ENCODE measurements at places on chromosomes 7 and 10. TPM values are rescaled to one million over a fixed set of nuclear protein-coding genes. Genes with fewer than 3 reads are reported as not detected.

- no peak overlapping the region for H3K27ac ChIP-seq
- DNase-seq, result no peak
- no peak overlapping the region for H3K4me3 ChIP-seq
- no peaks in the 10 kb centered on the region for H3K36me3 ChIP-seq
- peaks cover 7% of the 10 kb centered on the region for H3K4me1 ChIP-seq
Observed at GRCh38 chr7:116512520-116513188, 12.2 kb upstream of the CAV1 start.

DNA sequence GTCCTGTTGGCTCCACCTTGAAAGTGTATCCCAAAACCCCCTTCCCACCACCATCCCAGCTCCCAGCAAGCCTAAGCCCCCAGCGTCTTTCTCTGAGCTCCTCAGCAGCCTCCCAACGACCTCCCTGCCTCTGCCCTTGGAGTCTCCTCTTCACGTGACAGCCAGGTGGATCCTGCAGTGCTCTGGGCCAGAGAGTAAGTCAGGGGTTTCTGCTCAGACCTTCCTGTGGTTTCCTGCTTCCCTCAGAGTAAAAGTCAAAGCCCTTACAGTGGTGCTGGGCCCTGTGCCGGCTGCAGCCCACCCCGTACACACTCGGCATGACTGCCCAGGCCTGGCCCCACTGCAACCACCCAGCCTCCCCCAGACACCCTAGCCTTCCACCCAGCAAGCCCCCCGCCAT is 51.9 kb downstream of the OAT start:
- DNase-seq, result no peak
- H3K4me3 ChIP-seq, result no peak overlapping the region
- H3K27me3 ChIP-seq, result peaks cover 7% of the 10 kb centered on the region
- no peaks in the 10 kb centered on the region for H3K36me3 ChIP-seq
- no peaks in the 10 kb centered on the region for H3K4me1 ChIP-seq
- no peak overlapping the region for H3K27ac ChIP-seq

DNA sequence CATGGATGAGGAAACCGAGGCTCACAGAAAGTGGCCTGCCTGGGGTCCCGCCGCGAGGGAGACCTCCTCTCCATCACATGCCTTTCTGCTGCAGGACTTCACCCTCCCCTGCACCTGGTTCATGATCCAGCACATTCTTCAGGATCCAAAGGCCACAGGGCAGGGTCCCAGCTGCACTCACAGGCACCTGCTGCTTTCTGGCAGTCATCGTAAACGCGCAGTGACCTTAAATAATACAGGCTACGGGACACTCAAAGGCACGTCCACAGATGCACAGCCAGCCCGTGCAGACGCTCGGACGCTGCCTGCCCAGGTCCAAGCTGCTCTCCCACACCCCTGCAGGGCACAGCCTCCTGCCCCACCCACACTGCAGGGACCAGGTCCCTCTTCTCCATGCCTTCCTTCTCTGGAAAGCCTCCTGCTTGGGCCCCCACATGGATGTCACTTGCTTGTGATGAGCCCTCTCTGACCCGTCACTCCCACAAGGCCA is 49.9 kb downstream of the CALML3 start:
- no peaks in the 10 kb centered on the region for H3K27me3 ChIP-seq
- DNase-seq, result no peak
- no peak overlapping the region for H3K4me3 ChIP-seq
- no peaks in the 10 kb centered on the region for H3K4me1 ChIP-seq
- H3K36me3 ChIP-seq, result no peaks in the 10 kb centered on the region
- H3K27ac ChIP-seq, result no peak overlapping the region

- no peaks in the 10 kb centered on the region for H3K36me3 ChIP-seq
- no peaks in the 10 kb centered on the region for H3K4me1 ChIP-seq
- no peak overlapping the region for H3K4me3 ChIP-seq
- H3K27ac ChIP-seq, result no peak overlapping the region
- peaks cover 52% of the 10 kb centered on the region for H3K27me3 ChIP-seq
Observed at GRCh38 chr10:129993621-129994020, 29.5 kb upstream of the EBF3 start.

DNA sequence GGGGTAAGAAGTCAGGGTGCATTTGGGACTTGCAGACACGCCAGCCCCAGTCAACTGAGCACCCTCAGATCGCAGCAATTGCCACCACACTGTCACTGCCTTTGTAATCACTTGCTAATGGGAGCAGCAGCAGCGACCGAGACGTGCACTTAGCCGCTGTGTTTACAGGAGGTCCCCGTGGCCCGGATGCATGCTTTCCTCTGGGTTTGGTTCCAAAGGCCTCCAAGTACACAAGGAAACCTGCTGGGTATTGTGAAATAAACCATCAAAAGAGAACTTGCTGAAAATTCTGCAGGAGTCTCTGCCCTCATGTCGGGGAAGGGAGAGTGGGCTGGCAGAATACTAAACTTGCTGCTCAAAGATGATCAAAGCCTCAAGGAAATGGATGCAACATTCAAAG is 341.7 kb downstream of the DNAJB6 start:
- no peak overlapping the region for H3K27ac ChIP-seq
- no peak overlapping the region for H3K4me3 ChIP-seq
- DNase-seq, result no peak
- no peaks in the 10 kb centered on the region for H3K36me3 ChIP-seq
- H3K4me1 ChIP-seq, result peaks cover 13% of the 10 kb centered on the region

- no peak overlapping the region for H3K27ac ChIP-seq
- no peak overlapping the region for H3K4me3 ChIP-seq
- no peak for DNase-seq
- no peaks in the 10 kb centered on the region for H3K4me1 ChIP-seq
- no peaks in the 10 kb centered on the region for H3K36me3 ChIP-seq
Observed at GRCh38 chr10:97138846-97139245, 46.9 kb downstream of the SLIT1 start.

DNA sequence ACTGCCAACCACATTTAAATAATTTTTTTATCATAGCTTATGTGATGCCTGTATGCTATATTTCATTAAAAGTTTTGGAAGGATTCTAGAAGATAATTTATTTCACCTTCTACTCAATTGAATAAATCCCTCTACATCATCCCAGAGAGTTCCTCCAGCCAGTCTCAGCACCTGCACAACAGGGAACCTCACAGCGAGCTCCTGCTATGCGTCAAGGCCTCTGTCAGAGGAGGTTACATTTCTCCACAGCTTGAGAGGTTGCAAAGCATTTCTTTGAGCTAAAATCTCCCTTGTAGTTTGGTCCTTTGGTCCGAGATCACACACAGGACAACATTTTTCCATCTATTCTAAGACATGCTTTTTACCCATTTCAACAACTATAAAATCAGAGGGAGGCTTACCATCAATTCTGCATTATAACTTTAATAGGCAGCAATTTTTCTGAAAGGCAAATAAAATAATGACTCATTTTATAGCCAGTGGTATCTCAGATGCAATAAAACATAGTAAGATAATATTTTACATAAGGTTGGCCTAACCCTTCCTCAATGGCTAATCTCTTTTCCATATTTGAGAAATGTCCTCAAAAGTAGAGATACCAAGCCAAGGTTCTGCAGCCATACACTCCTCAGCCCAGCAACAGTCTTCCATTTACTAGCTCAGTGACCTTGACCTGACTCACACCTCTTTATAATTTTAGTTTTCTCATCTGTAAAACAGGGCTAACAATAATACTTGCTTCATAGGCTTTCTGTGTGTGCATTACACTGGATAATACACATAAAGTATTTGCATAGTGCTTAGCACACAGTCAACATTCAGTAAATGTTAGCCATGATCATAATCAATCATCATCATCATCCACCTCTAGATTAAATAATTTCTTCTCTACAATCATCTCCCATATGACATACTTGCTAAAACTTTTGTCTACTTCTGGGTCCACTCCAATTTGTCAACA is 68.8 kb downstream of the DOCK4 start:
- no peak for DNase-seq
- H3K4me3 ChIP-seq, result no peak overlapping the region
- no peak overlapping the region for H3K27ac ChIP-seq
- H3K27me3 ChIP-seq, result no peaks in the 10 kb centered on the region
- no peaks in the 10 kb centered on the region for H3K36me3 ChIP-seq
- no peaks in the 10 kb centered on the region for H3K4me1 ChIP-seq

DNA sequence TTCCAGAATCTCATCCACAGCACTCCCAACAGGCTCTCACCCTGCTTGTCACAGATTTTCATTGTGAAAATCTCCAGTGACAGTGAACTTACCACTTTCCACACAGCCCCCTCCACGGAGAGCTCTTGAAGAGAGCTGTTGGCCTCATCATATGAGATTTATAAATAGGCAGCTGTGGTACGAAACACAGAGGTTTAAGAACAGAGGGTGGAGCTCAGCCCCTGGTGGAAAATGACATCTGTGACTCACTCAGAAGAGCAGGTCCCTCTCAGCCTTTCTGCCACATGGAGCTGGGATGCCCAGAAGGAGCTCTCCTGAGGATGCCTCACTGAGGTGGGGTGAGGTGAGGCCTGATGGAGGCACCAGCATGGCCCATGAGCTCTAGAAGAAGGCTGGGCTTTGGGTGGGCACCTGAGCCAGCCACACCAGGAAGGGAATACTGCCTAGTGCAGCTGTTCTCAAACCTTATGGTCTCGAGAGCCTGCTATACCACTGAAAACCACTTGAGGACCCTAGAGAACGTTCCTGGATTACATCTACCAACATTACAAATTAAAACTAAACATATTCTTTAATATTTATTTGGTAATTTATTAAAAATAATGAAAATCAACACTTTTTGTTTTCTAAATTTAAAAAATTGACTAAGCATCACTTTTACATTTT is 25.8 kb upstream of the EEPD1 start:
- no peaks in the 10 kb centered on the region for H3K4me1 ChIP-seq
- H3K36me3 ChIP-seq, result peaks cover 2% of the 10 kb centered on the region
- DNase-seq, result no peak
- H3K27me3 ChIP-seq, result peaks cover 3% of the 10 kb centered on the region
- no peak overlapping the region for H3K27ac ChIP-seq

ZCWPW1 gene
- 3.5 TPM for total RNA-seq

FOXP2 gene
- not detected for total RNA-seq

AKR1B15 gene
- not detected for total RNA-seq

HYAL4 gene
- total RNA-seq, result not detected

ZNF503 gene
- 0.21 TPM for total RNA-seq

UTF1 gene
- total RNA-seq, result not detected

STMP1 gene
- total RNA-seq, result 21.6 TPM

SPRN gene
- total RNA-seq, result not detected

GALNT11 gene
- total RNA-seq, result 15.6 TPM

PRLHR gene
- total RNA-seq, result not detected

RAB19 gene
- 5.2 TPM for total RNA-seq

Data from activated naive CD4-positive, alpha-beta T cell treated with anti-CD3 and anti-CD28 coated beads for 36 hours (primary cell).